ENCODE measurements at places on chromosomes 16 and 17.

- DNase-seq, result no peak
These were observed 28.3 kb downstream of the MSI2 start for GRCh38 chr17:57284583-57284982.

GRCh38 chr17:80261159-80261894 lies 675 bp downstream of the RNF213 start:
- peak; percentile 70 for DNase-seq

- no peak for DNase-seq
These were observed 45.5 kb upstream of the RBBP6 start for GRCh38 chr16:24493821-24494220.

GRCh38 chr16:64951193-64951592 lies 170.7 kb downstream of the CDH11 start:
- no peak for DNase-seq

DNA sequence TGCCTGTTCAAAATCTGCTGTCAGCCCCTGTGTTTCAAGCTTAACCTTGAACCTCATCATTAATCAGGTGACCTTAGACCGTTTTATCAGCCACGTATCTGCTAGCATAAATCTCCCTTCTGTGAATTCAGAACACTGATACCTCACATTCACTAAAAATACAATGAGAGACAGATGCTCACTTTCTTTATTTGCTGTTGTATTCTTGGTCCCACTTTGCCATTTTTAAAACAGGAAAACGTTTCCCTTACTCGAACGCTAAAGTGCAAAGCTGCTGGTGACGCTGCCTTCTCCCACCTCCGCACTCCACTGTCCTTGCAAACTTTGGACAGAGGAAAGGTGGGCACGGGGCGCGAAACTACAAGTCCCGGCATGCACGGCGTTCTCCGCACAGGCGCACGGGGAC lies 220 bp upstream of the ARHGAP44 start:
- no peak for DNase-seq

DNA sequence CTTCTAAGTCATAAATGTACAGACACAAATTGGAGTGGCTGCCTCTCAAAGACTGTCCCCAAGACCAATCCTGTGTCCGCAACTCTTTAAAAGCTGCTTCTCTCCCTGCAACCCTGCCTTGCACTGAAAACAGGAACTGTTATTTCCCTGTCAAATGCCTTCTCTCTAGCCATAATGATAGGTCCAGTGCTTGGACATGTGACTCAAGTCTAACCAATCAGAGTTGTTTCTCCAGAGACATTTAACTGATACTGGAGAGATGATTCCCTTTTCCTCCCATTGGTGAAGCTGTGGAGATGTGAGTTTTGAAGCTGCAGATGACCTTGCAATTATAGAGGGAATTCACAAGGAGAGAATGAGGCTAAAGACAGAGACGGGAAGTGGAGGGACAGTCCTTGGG lies 253.3 kb upstream of the CDH5 start:
- no peak for DNase-seq

GRCh38 chr17:12619459-12620199 lies 46.1 kb upstream of the MYOCD start:
- no peak for DNase-seq

Data from right forelimb (tissue), 1 donor.